B cell (primary cell): ENCODE measurements at places on chromosomes 2 and 18.

GRCh38 chr2:2007551-2008501 is 263.5 kb upstream of the PXDN start:
- no peak for DNase-seq

DNA sequence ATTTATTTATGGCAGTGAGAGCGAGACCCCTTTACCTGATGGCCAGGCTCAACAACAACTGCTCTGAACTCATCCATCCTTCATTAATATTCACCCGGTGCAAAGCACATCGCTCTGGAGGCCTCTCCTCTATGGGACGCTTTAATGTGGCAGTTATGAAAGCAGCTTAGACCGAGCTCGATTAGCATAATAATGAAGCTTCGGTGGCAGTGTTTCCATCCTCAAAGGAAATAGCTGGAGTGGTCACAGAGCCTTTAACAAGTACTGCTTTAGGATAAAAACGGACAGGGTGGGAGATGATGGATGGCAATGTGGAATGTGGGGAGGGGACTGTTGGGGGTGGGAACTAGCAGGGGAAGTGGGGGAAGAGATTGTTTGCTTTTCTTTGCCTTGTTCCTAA is 243.9 kb downstream of the SLC4A3 start:
- no peak for DNase-seq

- no peak for DNase-seq
Observed at GRCh38 chr2:101082998-101083397, 68.2 kb downstream of the TBC1D8 start.

- DNase-seq = no peak
Observed at GRCh38 chr18:8162802-8163201, 446.4 kb upstream of the RAB12 start.
